ENCODE measurements at places on chromosomes 7 and 10. TPM values are rescaled to one million over a fixed set of nuclear protein-coding genes. Genes with fewer than 3 reads are reported as not detected.

DNA sequence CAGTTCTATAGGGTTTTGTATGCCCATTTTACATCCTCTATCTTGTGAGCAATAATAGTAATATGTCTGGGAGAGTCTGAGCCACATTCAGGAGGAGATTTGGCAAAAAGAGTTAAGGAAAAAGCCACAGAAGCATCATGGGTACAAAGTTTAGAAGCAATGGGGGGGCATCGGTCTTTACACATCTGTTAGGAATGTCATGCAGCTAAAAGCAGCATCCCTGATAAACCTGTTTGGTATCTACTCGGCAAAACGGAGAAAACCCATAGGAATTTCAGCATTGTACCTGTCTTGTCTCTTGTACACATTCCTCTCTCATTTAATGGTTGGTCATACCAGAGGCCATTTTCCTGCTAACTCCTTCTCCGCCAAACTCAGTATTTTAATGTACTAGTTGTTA, 12.5 kb upstream of the HERPUD2 start:
- DNase-seq, result no peak

- DNase-seq, result no peak
These were observed 85.9 kb upstream of the AGBL3 start for GRCh38 chr7:134900166-134900982.

- DNase-seq, result peak; percentile 74
These were observed 131.9 kb downstream of the CALCR start for GRCh38 chr7:93442478-93443224.

- no peak for DNase-seq
These were observed 61.7 kb downstream of the CREB3L2 start for GRCh38 chr7:137940218-137940617.

GRCh38 chr10:85317827-85318226, 989.4 kb downstream of the CCSER2 start:
- DNase-seq, result peak; percentile 20

DNA sequence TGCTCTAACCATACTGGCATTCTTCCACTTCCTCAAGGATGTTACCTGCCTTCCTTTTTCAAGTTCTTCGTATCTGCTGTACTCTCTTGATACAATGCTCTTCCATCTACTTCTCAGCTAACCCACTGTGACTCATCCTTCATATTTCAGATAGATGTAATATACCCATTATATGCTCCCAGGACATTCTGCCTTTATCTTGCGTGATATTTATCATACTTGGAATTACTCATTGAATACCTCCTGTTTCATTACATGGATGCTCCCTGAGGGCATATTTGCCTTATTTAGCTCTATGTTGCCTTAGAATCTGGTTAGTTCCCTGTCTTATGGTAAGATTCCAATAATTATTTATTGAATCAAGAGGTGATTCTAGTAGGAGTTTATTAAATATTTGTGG, 706.4 kb downstream of the SORCS3 start:
- no peak for DNase-seq

GRCh38 chr7:8590791-8591190, 157.4 kb downstream of the NXPH1 start:
- DNase-seq, result no peak

DNA sequence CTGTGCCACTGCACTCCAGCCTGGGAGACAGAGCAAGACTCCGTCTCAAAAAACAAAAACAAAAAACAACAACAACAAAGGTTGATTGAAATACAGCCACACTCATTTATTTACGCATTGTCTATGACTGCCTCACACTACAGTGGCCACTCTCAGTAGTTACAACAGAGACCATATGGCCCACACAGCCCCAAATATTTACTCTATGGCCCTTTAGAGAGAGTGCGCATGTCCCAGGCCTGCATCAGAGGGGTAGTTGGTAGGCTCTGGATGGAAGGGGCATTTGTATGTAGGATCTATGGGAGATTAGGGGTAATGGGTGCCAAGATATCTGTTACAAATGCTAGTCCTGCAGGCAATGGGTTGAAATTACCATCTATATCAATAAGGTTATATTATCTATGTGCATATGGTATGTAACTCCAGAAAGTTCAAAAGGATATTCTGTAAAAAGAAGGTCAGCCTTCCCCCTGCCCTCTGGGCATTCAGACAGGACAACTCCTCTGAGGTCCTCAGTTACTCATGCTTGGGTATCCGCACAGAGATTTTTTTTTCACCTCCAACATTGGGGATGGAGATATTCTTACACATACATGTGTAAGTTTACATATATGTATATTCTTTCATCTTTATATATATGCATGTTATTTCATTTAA, 56.3 kb downstream of the DENND2A start:
- no peak for DNase-seq

GRCh38 chr10:52004342-52004949, 305.1 kb upstream of the CSTF2T start:
- peak; percentile 72 for DNase-seq

GRCh38 chr7:136023134-136023869, 46.1 kb upstream of the MTPN start:
- DNase-seq, result no peak

GRCh38 chr10:72312865-72313391, 39.2 kb downstream of the DDIT4 start:
- no peak for DNase-seq

- peak; percentile 77 for DNase-seq
These were observed at the start of gene LIMK1 for GRCh38 chr7:74083117-74083876. Gene LIMK1 (plus strand): TSS chr7:74083804. CDS start chr7:74083991, 187 bp downstream.

- no peak for DNase-seq
These were observed 202.1 kb downstream of the USP6NL start for GRCh38 chr10:11409357-11409756.

DNA sequence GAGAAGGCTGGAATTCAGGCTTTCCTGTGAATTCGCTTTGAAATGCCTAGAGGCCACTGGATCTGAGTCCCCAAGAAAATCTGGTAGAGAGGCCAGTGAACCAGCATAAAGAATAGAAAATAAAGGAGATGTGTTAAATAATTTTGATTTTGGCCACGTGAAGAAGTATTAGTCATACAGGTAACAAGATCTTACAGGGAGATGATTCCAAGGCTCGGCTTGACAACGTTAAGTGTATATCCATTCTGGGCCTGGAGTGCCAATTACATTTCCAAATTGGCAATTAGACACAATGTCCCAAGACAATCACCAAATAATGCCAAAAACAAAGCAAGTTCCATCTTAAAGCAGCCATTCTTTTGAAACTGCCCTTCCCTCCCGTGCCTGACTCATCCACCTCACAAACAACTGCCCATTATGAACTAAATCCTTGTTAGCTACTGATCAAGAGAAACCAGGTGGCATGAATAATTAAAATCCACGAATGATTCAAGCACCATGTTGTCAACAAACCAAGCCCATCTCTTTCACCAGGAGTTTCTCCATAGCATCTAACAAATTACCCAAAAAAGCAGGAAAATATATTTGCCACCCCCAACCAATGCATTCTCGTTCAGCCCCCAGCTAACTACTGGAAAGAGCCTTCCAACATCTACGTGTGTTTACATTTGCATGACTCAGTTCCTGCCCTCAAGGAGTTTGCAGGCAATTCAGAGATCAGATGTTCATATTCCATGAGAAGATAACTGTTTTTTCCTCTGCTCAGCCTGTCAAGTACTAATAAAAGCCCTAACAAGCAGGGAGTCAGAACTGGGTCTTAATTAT, 8.5 kb downstream of the KCNMA1 start:
- no peak for DNase-seq

DNA sequence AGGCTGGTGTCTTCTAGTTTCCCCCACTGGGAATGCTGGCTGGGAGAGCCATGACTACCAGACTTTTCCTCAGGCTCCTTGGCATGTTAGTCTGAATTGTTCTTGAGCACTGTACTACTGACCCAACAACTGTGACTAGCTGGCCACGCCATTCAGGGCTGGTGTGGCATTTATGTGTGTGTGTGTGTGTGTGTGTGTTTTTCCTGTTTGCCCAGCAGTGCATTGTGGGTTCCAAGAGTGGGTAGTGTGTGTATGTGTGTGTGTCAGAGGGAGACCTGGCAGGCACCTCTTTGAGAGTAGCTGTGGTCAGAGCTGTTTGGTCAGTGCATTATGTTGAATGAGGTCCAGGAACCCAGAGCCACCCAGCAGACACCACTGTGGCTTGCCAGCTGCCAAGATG, 9.2 kb downstream of the PCBD1 start:
- no peak for DNase-seq

DNA sequence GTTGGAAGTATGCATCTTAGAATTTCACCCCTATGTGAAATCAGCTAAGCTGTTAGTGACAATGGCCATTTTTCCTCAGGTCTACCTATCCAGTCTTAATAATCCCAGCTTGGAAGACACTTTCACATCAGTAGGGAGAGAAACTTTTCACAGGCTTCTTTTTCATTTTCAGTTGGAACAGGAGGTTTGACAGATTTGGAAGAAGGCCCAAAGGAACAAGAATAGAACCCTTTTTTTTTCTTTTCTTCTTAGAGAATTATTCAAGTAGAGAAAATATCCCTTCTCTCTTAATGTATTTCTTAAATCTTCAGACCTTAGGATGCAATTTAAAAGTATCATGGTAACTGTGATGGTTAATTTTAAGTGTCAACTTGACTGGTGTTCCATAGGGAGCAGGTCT, 410.5 kb upstream of the C7orf33 start:
- DNase-seq, result no peak

GRCh38 chr10:89163265-89163995, 43.7 kb downstream of the CH25H start:
- no peak for DNase-seq

DNA sequence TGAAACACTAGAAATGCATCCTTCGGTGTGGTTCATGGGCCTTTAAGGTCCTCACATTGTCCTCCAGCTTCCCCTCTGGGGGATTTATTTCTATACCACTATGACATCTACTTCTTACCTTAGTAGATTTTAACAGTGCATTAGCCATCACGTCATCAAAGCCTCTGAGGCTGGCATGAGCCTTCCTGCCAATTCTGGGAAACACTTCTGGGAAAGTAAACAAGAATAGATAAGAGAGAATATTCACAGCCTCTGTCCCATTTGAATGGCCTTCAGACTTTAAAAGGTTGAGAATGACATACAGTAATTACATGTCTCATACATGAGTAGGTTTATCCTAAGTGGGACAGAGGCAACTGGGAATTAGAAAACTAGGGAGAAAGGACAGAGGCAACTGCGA, 89.7 kb downstream of the AMPH start:
- no peak for DNase-seq

- DNase-seq, result no peak
These were observed 86.1 kb upstream of the PPP2R2D start for GRCh38 chr10:131814567-131815265.

DNA sequence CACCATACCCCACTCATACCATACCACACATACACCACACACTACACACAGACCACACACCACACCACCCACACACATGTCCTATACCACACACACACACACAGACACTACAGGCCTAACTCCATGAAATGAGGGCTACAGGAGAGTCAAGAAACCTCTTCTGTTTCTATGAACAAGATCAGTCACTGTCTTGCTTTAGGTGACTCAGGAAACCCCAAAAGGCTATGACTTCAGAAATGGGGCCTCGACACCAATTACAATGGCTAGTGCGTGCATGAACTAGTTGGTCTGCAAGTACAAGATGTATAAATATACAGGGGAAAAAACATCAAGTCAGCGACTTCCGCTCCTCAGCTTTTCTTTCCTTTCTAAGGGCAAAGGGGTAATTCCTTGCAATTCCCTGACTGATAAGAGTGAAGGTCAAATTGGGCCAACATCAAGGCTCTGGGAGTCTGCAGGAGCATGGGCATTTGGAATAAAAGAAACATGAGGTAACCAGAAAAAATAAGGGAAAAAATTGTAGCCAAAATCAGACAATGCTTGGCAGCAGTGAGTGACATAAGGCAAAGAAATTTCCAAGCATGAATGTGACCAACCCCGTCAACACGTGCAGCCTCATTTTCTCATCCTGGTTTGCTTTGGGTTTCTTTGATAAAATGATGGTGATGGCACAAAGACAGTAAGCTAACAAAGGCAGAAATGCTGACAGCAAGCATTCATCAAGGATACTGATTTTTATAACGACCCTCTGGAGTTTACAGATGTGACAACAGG, 1.5 kb downstream of the PKD1L1 start:
- no peak for DNase-seq

DNA sequence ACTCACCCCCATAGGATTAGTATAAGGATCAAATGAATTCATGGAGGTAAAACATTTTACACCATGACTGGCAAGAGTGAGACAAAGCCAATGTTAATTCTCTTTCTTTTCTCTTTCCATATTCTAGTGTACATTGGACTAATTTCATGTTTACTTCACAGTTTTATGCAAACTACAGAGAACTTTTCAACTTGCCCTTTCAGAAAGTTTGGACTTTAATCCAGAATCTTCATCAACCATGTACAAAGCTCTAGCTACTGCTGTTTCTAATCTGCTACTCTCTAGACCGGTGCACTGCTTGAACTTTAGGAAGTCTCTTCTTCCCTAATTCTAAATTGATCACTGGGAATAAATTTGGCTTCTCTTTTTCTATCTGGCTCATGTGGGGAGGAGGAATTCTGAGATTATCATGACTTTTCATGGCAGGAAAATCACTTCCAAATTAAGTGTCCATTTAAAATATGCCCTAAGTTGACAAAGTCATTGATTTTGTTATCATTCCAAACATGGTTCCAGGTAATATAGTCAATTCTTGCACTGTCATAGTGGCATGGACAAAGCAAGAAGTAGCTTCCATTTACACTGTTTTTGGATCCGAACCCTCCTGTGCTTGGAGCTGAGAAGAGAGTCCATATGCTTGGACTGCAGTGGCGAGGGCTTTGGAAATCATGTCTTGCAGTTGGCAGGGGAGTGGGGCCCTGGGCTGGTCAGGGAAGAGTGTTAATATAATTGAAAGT, 903.3 kb downstream of the CCSER2 start:
- no peak for DNase-seq

DNA sequence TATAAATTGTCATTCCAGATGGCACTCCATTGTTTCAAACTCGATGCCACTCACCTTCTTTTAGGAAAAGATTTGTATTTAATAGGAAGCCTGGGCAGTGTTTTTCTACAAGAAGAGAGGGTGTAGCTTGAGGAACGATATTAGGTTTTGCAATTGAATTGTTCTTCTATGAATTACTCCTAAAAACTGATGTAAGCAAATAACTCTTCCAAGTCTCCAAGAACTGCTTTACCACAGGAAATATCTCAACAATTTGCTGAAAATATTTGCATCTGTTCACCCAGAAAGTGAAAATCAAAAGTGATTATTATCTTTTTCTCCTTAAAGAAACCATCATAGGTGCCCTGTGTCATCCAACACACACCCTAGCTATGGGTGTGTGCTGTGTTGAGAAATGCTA, 261.3 kb upstream of the MEOX2 start:
- no peak for DNase-seq

The MUC3A gene
- 7.3 TPM for total RNA-seq

The LBX1 gene
- total RNA-seq, result not detected

The TAS2R5 gene
- total RNA-seq, result 0.10 TPM

The AIMP2 gene
- total RNA-seq, result 116 TPM

The HSPA12A gene
- 0.92 TPM for total RNA-seq

The ATOH7 gene
- not detected for total RNA-seq

The MKX gene
- total RNA-seq, result not detected

The RBM33 gene
- 45.2 TPM for total RNA-seq

The GPR15LG gene
- total RNA-seq, result not detected

The ENKUR gene
- not detected for total RNA-seq

The PRRT4 gene
- total RNA-seq, result 0.16 TPM

The CYP26C1 gene
- 0.18 TPM for total RNA-seq

The ZNF25 gene
- 0.60 TPM for total RNA-seq

The TRIM73 gene
- total RNA-seq, result 2.5 TPM

The MMP21 gene
- not detected for total RNA-seq
